ENCODE measurements at places on chromosomes 6 and 20. TPM values are rescaled to one million over a fixed set of nuclear protein-coding genes. Genes with fewer than 3 reads are reported as not detected.

The RBPJL gene
- total RNA-seq = not detected

The ZC3H12D gene
- total RNA-seq = not detected

The AKAP7 gene
- 15.4 TPM for total RNA-seq

The LRFN2 gene
- total RNA-seq = not detected

The CRISP3 gene
- total RNA-seq = not detected

The THBS2 gene
- not detected for total RNA-seq

The TRPC4AP gene
- total RNA-seq = 56.9 TPM

The GSTA1 gene
- not detected for total RNA-seq

The SAPCD1 gene
- total RNA-seq = not detected

The PDYN gene
- not detected for total RNA-seq

The KCNK15 gene
- total RNA-seq = not detected

The CFB gene
- total RNA-seq = 4.7 TPM

The BPIFB1 gene
- total RNA-seq = not detected

GRCh38 chr6:12645941-12646340, 70.6 kb upstream of the PHACTR1 start:
- no peak for DNase-seq

GRCh38 chr20:9110365-9110764, 41.5 kb downstream of the PLCB4 start:
- no peak for DNase-seq

- no peak for DNase-seq
Observed at GRCh38 chr6:145045582-145045981, 689.7 kb downstream of the EPM2A start.

GRCh38 chr20:3711484-3711941, 887 bp downstream of the SIGLEC1 start:
- DNase-seq = no peak

GRCh38 chr6:148218542-148219258, 123.9 kb upstream of the SASH1 start:
- no peak for DNase-seq

DNA sequence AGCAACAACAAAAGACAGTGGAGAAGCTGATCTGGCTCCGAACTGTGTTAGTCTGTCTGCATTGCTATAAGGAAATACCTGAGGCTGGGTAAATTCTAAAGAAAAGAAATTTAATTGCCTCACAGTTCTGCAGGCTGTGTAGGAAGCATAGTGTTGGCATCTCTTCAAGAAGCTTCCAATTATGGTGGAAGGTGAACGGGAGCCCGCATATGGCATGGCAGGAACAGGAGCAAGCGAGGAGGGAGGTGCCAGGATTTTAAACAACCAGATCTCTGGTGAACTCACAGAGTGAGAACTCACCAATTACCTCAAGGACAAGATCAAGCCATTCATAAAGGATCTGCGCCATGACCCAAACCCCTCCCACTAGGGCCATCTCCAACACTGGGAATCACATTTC, 293.5 kb downstream of the SMOC2 start:
- no peak for DNase-seq

- DNase-seq = no peak
Observed at GRCh38 chr6:94127716-94128115, 708.4 kb upstream of the EPHA7 start.

DNA sequence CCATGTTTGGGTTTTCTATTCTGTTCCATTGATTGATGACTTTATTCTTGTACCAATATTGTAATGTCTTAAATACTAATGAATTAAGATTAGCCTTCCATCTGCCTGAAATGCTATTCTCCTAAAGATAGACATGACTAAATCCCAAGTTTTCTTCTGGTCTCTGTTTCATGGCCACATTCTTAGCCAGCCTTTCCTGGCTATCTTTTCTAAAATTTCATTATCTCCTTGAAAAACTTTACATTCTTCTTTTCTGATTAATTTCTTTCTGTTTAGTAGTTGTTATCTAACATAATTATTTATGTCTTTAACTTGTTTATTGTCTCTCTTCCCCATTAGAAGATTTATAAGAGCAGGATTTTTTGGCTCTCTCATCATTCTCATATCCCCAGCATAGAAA, 4.4 kb upstream of the PRIM2 start:
- DNase-seq = no peak

DNA sequence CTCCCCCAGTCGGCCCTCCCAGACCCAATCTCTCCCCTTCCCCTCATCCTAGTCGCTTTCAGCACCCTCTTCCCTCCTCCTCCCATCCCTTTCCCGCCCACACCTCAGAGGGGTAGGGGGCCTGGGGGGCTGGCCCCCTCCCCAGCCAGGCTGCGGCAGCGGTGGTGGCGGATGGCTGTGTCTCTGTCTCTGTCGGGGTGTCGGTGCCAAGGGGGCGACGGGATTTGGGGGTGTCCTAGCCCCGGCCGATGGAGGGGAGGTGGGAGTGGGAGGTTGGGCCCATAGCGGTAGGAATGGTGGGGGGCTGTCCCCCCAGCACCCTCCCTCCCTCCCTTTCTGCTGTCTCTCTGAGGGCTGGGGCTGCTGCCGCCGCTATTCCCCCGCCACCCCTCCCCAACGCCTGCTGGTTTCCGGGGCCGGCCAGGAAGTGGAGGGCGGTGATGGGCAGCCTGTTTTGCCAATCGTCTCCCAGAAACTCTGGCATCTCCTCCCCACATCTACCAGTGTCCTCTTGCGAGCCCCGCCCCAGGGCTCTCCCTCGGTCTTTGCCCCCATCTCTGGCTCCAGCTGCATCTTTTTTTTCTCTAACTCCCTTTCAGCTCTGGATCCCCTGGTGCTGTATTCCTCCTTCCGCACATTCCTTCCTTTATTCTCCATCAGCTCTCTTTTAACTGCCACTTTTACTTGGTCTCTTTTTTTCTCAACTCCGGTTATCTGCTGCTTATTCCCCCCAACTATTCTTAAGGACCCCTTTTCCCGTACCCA, at the start of gene AGPAT1:
AGPAT1 (minus strand) TSS at position 374 of the 765 bp plus-strand sequence. CDS start 4,588 bp downstream, outside the sequence.
- DNase-seq = peak; percentile 93

GRCh38 chr20:550611-551010, 7.0 kb upstream of the CSNK2A1 start:
- DNase-seq = no peak

- peak; percentile 44 for DNase-seq
Observed at GRCh38 chr6:38554700-38555413, 84.9 kb downstream of the BTBD9 start.

GRCh38 chr20:25018841-25019240, 26.3 kb upstream of the APMAP start:
- no peak for DNase-seq

GRCh38 chr20:21315138-21315537, 12.0 kb downstream of the XRN2 start:
- DNase-seq = no peak

- peak; percentile 6 for DNase-seq
Observed at GRCh38 chr6:102619585-102619984, 1226.1 kb downstream of the GRIK2 start.

DNA sequence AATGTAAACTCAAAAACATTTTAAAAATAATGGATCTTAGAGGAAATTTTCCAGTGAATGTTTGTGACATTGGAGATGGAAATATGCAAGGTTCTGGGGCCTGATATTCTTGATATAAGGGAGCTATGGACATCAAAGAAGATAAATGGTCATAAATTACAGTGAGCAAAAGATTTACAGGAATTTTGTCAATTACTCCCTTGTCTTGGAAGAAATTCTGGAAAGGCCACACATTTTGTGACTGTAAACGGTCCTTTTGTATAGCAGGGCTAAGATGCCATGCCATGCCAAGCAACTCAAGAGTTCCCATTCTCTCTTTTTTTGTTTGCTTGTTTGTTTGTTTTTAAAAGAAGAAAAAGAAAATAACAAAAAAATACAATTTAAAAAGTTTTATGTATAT, 1186.2 kb upstream of the CITED2 start:
- DNase-seq = no peak

GRCh38 chr20:3927486-3928291, 38.5 kb downstream of the PANK2 start:
- no peak for DNase-seq

GRCh38 chr6:144347448-144347759, 62.3 kb downstream of the UTRN start:
- peak; percentile 38 for DNase-seq

DNA sequence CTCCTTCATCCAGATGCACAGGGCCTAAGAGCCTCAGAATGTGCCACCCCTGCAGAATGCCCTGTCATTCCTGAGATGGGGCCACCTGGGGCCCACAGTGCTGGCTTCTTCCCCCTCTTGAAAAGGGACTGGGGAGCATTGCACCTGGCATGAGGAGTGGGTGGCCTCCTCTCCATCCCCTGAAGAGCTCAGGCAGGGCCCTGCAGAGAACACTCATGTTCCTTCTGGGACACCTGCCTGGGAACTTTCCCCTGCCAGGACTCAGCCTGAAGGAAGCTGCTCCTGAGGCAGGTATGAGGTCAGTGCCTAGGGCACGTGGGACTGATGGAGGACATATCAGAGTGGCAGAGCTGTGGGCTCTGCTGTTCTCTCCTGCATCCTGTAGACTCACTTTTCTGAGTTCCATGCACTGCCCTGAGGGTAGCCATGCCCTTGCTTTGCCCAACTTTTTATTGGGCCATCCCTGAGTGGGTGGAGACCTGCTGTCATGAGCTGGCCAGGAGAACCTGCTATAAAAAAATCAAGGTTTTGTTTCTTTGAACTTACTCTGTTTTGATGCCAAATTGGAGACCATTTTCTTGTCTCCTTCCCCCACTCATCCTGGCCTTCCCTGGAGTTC, 19.5 kb downstream of the CCDC167 start:
- no peak for DNase-seq

DNA sequence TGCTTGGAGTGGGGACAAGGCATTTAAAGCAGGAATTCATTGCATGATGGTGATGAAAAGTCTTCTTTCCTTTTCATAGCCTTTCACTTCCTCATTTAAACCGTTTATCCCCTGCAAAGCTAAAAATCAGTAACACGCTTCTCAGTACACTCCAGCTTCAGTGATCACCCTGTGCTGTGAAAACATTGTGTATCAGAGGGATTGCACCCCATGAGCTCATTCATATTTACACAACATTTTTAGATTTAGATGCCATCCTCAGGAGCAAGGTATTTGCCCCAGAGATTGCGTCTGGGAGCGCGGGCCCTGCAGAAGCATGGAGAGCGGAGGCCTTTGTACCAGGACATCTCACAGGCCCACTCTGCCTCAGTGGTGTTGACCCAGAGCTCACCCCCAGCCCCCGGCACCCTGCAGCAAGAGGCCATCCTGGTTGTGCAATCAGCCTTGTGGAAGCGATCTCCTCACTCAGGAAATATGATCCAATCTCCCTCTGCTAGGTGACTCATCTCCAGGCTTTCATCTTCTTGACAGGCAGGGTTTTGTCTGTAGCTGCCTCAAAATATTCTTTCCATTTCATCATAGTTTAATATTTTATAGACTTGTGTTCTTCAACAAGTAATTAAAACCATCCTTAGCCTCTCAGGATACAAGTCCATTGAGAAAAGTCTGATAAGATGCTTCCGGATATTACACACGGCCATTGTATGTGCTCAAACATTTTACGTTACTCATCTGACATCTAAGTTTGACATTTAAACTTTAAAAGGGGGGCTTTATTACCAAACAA, 38.9 kb upstream of the THBS2 start:
- peak; percentile 95 for DNase-seq

DNA sequence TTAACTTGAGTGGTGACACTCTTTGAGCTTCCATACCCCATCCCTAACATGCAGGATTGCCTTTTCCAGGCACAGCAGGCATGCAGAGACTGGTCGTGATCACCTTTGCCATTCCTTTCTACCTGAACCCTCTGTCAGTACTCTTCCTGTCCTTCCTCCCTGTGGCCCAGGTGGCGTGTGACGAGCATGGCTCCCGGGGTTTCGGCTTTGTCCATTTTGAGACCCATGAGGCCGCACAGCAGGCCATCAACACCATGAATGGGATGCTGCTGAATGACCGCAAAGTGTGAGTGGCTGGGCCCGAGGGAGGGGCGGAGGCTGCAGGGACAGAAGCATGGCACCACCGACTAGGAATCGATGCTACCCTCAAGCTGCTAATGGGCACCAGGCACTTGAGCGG, 6.7 kb downstream of the PABPC1L start:
- no peak for DNase-seq

- peak; percentile 8 for DNase-seq
Observed at GRCh38 chr6:46876126-46876525, 45.6 kb downstream of the ADGRF5 start.

GRCh38 chr6:46170357-46171289, at the start of gene ENPP5:
TSS of gene ENPP5 (minus strand) at chr6:46170980. CDS start at chr6:46168262, 2,718 bp downstream.
- peak; percentile 26 for DNase-seq

DNA sequence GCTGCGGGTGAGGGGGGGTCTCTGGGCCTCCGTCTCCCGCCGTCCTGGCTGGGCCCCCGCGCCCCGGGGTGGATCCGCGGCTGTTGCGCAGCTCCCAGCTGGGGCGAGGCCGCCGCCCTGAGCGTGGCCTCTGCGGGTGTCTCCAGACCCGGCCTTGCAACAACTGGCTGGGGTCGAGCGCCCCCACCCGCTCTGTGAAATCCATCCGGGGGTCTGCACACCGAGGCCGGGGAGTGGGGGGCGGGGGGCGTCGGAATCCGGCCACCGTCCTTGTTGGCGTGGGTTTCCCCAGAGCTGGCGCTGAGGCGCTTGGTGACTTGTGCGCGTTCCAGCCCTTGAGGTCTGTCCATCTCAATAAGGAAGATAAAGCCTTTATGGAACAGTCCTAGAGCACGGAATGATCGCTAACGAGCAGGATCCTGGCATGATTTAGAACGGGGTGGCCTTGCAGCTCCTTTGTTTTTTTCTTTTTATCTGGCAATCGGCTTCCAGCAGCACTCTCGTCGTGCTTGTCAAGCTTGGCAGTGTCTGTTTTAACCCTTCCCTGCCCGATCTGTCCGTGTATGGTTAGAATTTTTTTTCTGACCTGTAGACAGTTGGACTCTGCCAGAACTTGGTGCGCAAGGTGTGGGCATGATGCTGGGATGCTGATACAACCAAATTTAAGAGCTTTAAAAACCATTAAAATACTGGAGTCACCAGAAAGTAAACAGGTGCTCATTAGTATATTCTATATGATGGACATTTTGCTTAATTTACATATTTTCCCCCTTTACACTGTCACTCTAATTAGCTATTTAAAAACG, 675 bp downstream of the DSTN start:
- DNase-seq = peak; percentile 68

GRCh38 chr20:11117808-11118528, 444.2 kb upstream of the JAG1 start:
- peak; percentile 39 for DNase-seq

- DNase-seq = no peak
Observed at GRCh38 chr6:4451718-4452117, 316.3 kb upstream of the ECI2 start.

DNA sequence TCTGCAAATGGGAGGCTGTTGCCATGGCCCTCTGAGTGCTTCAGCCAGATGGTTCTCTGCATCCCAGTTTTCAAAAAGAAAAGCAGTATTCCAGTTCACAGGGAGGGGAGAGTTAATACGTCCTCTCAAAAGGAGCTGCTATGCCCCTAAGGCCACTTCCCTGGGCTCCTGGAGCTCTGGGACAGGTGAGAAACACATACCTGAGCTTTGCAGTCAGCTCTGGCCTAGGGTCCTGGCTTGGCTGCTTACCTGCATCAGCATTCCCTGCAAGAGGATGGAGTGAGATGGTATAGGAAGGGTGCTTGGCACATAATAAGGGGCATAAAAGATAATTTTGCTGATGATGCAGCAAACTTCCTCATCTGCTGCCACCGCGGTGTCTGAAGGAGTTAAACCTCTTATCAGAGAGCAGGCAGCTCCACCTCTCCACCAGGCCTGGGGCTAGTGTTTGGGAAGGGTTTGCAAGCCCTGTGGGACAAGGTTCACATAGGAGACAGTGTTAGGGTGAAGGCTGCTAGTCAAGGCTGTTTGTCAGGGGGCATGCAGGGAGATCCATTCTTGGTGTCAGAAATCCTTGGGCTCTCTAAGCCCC, 62.7 kb downstream of the SLC24A3 start:
- DNase-seq = no peak

- DNase-seq = no peak
Observed at GRCh38 chr20:57904314-57905105, 194.7 kb upstream of the PMEPA1 start.
